ENCODE measurements at places on chromosomes 5 and 9. TPM values are rescaled to one million over a fixed set of nuclear protein-coding genes. Genes with fewer than 3 reads are reported as not detected.

Gene ANXA1
- total RNA-seq = 1,627 TPM

DNA sequence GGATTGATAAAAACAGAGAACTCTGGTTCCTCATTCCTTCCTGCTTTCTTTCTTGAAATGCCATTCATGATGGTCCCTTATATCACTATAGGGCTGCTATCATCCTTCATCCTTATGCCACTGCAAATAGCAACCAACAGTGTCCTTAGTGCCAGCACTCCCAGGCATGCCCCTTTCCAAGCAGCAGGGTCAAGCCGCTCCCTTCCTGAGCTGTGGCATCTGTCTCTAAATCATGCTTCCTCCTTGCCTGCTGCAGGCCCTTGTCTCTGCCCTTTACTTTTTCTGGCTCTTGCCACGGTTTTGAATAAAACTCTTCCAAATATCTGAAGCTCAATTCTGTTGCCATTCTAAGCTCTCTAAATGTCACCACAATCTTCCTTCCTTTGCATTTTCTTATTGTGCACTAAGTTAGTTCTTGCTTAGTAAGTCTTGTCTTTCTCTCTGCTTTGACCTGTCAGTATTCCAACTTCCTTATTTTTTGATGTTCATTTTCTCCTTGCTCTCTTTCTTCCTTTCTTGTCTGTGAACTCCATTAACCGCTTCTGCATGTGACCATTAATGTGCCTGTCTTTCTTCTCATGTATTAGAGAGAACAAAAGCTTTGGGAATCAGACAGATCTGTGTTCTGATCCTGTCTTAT lies 19.9 kb downstream of the TLR4 start:
- DNase-seq = no peak

Gene IL3
- total RNA-seq = not detected

DNA sequence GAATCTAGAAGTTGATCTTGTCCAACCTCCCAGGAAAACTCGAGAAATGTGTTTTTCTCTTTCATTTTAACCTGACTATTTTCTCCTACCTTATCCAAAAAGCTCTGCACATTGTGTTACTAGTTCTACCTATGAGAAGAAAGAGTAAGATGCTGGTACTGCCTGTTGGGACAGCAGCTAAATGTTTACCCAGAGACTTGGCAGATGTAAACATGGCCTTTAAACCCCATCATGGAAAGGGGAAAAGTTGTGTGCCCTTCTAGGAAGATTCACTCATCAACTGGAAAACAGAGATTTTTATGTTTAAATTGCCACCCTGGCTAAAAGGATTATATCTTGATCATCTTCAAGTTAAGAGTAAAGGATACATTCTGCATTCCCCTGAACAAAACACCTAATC lies 3.5 kb downstream of the ARL15 start:
- no peak for DNase-seq

DNA sequence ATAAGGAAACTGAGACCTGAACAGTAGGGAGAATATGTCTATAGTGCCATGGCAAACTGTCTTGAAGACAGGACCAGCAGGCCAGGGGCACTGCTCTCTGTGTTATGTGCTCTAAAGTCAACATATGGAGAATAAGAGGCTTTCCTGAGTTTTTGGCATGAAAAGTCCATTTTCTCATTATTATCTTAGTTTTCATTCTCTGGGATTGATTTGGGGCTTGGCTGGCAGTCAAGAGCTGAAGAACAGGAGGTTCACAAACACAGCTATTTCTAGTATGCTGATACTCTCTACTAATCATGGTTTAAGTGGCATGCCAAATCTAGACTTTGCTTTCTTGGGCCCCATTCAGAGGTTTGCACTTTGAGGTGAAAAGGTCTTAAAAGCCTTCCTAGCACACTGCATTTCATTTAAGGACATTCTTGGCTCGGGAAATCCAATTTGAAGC lies 404.4 kb downstream of the ZNF608 start:
- DNase-seq = peak; percentile 91

- peak; percentile 87 for DNase-seq
Observed at GRCh38 chr5:172740428-172741205, 30.4 kb downstream of the DUSP1 start.

DNA sequence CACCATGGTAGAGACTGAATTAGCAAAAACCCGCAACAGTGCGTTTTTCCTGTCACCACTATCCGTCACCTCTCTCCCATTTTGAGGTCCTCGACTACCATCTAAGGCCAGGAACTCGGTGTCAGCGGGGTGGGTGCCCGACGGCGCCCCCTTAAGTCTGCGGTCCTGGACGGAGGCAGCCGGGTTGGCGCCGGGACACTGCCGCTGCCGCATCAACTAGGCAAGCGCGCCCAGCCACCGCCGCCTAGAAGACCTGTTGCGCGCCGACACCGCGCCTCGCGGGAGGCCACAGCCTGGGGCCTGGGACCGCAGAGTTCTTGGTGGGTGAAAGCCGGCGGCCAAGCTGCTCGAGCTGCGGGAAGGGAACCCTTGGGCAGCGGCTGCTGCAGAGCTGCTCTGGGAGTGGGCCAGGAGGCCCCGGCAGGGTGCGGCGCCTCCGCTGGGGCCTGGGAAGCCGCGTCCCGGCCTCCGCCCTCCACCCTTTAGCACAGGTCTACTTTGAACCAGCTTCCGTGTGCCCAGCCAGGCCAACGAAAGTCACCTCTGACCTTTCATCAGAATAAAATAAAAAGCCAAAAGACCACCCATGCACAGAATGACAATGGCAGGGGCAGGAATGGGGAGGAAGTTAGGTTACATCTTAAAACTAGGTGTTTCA lies 3.5 kb downstream of the FOXB2 start:
- no peak for DNase-seq

DNA sequence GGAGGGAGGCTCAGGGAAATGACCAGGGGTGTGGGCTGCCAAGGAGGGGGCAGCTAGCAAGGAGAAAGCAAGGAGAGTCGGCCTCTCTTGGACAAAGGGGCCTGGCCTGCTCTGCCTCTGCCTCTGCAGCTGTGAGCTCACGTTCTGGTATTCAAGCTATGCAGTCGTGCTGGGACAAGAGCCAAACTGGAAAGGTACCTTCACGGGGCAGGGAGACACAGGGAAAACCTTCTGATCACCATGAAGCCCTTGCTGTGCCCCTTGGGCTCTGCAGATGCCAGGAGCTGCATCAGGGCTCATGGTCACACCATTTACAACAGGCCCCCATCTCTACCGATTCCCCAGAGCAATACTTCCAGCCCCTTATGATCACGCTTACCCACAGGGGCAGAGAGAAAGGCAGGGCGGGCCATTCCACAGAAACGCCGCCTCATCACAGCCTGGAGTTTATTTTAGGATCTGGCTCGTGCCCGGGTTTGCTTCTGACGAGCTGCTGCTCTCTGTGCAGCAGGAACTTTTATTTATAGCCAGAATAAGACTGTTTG lies 63.2 kb downstream of the PRRT1B start:
- peak; percentile 92 for DNase-seq

- peak; percentile 70 for DNase-seq
Observed at GRCh38 chr9:112341730-112342129, 8.3 kb upstream of the PTBP3 start.

Gene C9
- not detected for total RNA-seq

GRCh38 chr9:116207371-116208111 lies 54.0 kb downstream of the PAPPA start:
- peak; percentile 22 for DNase-seq

DNA sequence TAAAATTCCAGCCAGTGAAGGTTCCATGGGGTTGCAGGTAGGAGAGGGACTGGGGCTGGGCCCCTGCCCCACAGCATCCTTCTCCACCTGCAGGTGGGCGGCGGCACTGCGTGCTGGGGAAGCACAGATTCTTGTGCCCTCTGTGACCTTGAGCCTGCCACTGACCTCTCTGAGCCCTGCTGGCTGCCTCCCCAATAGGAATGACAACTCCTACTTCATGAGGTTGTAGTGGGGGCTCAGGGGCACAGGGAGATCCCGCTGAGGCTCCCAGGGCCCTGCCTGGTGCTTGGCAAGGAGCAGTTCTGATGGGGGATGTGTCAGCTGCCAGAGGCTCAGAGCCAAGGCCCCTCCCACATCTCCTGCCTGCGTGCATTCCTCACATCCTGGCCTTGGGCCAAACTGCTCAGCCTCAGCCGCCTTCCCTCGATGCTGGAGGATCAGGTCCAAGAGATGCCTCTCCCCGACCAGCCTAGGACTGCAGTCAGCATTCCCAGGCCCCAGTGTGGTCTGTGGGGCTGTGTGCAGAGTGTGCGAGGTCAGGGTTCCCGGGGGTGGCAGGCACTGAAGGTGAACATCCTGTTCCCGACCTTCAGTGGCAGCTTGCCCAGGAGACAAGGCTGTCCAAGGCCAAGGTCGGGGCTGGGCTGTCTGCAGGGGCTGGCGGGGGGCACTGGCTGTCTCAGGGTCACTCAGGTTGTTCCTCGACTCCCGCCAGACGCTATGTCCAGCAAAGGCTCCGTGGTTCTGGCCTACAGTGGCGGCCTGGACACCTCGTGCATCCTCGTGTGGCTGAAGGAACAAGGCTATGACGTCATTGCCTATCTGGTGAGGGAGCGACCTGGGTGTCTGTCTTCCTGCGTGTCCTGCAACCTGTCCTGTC lies 7.0 kb downstream of the ASS1 start:
- DNase-seq = peak; percentile 97

DNA sequence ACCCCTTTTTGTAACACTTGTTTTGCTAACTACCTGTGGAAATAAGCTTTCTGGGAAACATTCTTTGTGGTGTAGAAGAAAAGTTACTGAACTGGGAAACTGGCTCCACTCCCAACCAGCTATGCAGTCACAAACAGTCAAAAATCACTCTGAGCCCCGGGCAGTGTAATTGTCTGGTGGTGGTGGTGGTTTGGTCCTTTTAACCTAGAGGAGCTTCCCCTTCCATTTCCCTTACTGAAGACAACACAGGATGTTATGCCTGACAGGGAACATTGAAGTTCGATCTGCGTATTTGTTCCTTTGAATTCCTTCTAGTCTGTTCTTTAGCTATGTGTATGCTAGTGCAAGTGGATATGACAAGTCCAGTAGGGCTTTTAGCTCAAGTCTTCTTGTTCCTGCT lies 56.8 kb upstream of the TBCA start:
- DNase-seq = no peak

GRCh38 chr5:157729858-157730257 lies 1.4 kb upstream of the THG1L start:
- no peak for DNase-seq

- no peak for DNase-seq
Observed at GRCh38 chr9:78248635-78249034, 12.8 kb downstream of the CEP78 start.

DNA sequence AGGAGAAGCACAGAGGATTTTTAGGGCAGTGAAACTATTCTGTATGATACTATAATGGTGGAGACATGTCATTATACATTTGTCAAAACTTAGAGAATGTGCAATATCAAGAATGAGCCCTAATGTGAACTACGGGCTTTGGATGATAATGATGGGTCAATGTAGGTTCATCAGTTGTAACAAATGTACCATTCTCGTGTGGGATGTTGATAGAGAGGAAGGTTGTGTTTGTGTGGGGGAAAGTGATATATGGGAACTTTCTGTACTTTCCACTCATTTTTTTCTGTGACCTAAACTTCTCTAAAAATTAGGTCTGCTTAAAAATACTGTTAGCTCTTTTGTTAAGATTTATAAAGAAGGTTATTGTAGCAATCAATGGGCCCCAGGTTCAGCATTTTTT lies 138.9 kb downstream of the SPATA31D1 start:
- DNase-seq = no peak

DNA sequence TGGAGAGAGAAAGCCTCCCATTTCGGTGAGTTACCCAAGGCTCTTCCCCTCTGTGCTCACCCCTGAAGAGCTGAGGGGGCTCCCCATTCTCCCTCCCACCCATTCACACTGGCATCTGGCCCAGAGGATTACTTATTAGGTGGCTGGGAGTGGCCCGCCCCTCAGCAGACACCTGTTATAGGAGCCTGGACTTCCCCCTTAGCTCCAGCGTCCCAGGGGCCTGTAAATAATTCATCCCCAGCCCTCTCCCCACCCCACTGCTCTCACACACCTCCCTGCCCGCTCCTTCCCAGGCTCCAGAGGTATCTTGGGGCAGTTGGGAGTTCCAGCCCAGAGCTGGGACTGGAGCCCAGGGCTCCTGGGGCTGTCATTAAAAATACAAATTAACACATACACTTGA lies 11.6 kb upstream of the SLC6A7 start:
- DNase-seq = no peak

DNA sequence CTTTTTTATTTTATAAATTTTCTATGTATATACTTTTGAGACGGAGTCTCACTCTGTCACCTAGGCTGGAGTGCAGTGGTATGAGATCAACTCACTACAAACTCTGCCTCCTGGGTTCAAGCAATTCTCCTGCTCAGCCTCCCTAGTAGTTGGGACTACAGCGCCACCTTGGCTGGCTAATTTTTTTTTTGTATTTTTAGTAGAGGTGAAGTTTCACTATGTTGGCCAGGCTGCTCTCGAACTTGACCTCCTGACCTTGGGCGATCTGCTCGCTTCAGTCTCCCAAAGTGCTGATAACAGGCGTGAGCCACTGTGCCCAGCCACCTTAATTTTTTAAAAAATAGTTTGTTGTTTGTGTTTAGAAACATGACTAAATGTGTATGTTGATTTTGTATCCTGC lies 76.6 kb downstream of the FBXO4 start:
- no peak for DNase-seq

GRCh38 chr9:19233344-19233743 lies 2.9 kb downstream of the DENND4C start:
- DNase-seq = peak; percentile 14

Gene SERF1B
- 18.1 TPM for total RNA-seq

GRCh38 chr9:3386753-3387152 lies 139.0 kb downstream of the RFX3 start:
- peak; percentile 14 for DNase-seq

GRCh38 chr5:172235132-172235780 lies 41.3 kb downstream of the EFCAB9 start:
- peak; percentile 64 for DNase-seq

- DNase-seq = peak; percentile 76
Observed at GRCh38 chr9:18472841-18473251, 1.1 kb upstream of the ADAMTSL1 start.

Gene PCDHB11
- 0.08 TPM for total RNA-seq

DNA sequence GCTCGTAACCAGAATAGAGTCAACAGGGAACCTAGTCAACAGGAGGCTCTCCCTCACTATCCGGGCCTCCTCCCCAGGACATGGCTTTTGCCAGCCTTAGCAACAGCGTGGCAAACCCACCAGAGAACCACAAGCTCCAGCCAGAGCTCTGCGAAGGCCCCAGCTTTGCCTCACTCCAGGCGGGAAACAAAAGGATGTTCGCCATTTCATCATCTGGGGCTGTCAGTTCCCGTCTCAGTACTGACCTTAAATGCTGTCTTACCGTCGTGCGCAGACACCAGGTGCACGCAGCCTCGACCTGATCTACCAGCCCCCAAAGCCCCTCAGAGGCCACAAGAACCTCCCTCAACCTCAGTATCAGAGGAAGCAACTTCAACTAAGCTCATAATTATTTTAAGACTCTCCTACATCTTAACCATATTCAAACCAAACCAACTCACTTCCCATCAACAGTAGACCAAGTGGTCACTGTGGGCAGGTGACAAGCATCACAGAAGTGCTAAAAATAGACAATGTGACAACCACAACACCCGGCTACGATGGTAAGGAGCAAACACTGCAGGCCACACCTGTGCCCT lies 71.4 kb downstream of the SEMA4D start:
- DNase-seq = no peak

DNA sequence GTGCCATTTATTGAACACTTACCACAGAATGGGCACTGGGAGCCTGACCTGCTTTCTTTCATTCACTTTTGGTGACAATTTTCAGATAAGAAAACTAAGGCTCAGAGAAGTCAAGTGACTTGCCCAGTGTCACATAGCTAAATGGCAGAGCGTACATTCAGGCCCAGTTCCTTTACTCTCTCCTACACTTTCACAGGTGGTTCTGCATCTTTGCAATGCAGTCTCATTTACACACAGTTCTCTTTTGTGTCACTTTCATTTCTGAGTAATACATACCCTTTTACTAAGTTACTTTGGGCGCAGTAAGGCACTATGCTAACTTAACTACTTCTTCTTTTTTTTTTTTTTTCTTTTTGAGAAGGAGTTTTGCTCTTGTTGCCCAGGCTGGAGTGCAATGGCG lies 8.3 kb downstream of the NFIL3 start:
- no peak for DNase-seq

All from fibroblast of the aortic adventitia (primary cell).